ENCODE measurements at places on chromosomes 7 and 10.
A peak's percentile ranks its signal among the peaks of the same experiment; 100 is the strongest.

DNA sequence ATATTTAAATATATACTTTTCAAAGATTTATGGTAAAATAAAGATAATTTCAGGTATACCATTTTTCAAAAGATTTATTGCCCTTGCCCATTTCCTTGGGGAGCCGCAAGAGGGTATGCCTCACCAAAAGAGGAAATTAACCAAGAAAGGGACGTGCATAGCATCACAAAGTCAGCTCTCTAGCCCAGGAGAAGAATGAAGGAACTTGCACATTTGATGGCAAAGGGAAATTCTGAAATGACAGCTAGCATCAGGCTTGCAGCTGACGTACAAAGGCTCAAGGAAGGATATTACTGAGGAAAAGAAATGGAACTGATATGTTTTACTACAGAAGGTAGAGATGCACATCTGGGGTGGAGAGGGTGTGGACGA is 93.6 kb upstream of the RSU1 start:
- ATAC-seq = no peak

- ATAC-seq = peak; percentile 94
Measured at GRCh38 chr7:139242741-139243281, 11.8 kb downstream of the UBN2 start.

- no peak for ATAC-seq
Measured at GRCh38 chr10:83555264-83555663, 584.0 kb upstream of the GHITM start.

GRCh38 chr7:108266491-108266890 is 136.3 kb upstream of the LAMB4 start:
- no peak for ATAC-seq

DNA sequence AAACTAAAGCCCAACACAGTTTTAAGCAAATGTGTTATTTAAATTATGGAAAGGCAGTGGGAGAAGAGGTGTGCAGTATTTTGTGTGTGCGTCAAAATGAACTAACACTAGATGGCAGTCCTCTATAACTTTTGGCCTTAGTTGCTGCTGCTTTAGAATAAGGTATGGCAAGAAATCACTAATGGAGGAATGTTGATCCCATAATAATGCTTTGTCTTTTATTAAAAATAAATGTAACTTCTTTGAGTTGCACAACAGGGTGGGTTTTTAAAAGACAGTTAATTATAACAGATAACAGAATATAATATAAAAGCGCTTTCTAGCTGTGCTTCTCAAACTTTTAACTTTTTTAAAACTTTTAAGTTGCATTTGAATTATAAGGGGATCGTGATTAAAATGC is 56.4 kb downstream of the BBS9 start:
- ATAC-seq = peak; percentile 61

- ATAC-seq = no peak
Measured at GRCh38 chr7:51314726-51315125, 1.9 kb downstream of the COBL start.

GRCh38 chr7:70557338-70557737 is 574.6 kb upstream of the GALNT17 start:
- ATAC-seq = no peak

DNA sequence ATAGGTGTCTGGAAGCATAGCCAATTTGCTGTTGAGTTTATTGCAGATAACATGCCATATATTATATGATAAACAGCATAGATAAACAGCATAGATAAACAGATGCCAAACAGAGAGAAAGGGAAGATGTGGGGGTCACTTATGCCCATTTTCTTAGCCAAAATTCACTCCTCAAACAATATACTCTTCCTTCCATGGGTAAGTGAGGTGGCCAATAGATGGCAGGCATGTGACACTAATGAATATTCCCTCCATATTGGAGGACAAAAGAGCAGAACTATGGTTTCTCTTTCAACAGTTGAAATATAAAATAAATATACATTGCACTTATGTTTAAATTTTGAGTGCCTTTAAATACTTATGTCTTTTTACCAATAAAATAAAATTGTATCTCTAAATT is 1212.8 kb downstream of the REEP3 start:
- ATAC-seq = no peak

GRCh38 chr7:42103020-42103419 is 134.0 kb downstream of the GLI3 start:
- no peak for ATAC-seq

DNA sequence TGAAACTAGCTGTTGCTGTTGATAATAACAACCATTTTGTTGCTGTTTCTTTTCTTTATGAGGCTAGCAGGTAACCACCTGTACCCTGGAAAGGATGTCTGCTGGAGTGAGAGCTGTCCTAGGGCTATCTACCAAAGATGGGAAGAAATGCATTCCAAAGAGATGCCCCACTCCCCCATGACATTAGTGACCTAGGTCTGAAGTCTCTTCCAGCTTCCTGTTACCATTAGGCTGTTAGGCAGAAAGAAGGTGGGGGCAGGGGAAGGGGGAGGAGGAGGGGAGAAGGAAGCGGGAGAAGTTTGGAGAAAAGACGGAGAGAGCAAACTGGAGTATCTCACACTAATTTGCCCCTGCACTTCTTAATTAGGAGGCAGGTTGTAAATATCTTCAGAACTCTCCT is 118.5 kb downstream of the ABLIM1 start:
- no peak for ATAC-seq

- ATAC-seq = no peak
Measured at GRCh38 chr7:26554952-26555351, 263.3 kb downstream of the SNX10 start.

GRCh38 chr10:103765981-103766380 is 89.4 kb downstream of the SH3PXD2A start:
- ATAC-seq = peak; percentile 15

DNA sequence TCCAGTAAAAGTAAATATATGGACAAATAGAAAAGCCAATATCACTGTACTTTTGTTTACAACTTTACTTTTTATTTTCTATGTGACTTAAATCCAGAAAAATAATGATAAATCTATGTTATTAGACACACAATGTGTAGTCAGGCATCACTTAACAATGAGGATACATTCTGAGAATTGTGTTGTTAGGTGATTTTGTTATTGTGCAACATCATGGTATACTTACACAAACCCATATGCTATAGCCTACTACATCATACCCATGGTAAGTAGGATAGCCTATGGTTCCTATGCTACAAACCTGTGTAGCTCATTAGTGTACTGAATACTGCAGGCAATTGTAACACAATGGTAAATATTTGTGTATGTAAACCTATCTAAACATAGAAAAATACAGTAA is 781.7 kb upstream of the GHITM start:
- ATAC-seq = no peak

- ATAC-seq = no peak
Measured at GRCh38 chr10:123042708-123043408, 34.1 kb downstream of the ACADSB start.

DNA sequence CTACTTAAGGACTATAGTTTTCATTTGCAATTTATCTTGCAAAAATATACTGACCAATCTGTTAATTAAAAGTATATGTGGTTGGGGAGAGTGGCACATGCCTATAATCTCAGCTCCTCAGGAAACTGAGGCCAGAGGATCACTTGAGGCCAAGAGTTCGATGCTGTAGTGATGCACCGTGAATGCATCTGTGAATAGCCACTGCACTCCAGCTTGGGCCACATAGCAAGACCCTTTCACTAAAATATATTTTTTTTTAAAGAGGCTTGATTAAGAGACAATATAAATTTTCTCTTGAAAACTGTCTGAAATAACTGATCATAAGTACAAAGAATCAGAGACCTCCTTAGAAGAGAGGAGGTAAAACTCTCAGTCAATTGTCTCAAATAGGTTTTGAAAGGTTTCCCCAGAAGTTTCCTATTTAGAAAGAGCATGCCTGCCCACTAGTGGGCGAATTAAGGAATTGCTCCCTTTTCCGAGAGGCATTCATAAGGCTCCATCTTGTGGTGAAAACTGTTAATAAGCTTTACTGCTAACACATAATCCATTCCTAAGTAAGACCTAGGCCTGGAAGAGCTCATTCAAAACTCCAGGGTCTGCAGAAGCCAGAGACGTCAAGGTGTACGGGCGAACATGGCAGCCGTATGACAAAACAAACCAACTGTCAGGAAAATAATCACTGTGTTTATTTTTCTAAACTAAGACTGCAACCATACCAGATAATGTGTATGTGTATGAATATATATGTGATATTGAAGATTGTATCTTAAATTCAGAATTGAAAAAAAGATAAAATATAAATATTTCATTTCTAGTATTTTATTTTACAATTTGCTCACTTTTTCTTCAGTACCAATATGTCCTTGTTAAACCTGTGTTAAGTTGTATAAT is 6.8 kb upstream of the TAS2R40 start:
- ATAC-seq = peak; percentile 96
